ENCODE measurements at places on chromosomes 3 and 15.

- DNase-seq: no peak
Measured at GRCh38 chr15:83685916-83686332, 32.0 kb downstream of the ADAMTSL3 start.

- no peak for DNase-seq
Measured at GRCh38 chr3:140850210-140850955, 91.3 kb upstream of the SLC25A36 start.

- DNase-seq: no peak
Measured at GRCh38 chr3:87161417-87161816, 65.7 kb upstream of the CHMP2B start.

DNA sequence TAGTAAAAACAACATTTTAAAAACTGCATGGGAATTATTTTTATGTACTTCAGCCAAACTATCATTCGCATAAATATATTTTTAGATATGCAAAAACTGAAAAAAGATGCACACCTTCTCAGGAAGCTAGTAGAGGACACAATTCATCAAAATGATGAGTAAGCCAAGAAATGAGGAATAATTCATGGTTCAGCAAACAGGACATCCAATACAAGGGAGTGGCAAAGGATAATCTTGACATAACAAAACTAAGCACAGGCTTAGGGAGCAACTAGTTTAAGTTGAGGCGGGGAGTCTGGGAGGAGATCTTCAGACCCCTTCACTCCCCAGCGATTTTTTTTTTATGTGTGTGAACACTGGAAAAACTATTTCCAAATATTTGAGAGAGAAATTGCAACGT is 93.7 kb downstream of the ZNF280D start:
- DNase-seq: no peak

DNA sequence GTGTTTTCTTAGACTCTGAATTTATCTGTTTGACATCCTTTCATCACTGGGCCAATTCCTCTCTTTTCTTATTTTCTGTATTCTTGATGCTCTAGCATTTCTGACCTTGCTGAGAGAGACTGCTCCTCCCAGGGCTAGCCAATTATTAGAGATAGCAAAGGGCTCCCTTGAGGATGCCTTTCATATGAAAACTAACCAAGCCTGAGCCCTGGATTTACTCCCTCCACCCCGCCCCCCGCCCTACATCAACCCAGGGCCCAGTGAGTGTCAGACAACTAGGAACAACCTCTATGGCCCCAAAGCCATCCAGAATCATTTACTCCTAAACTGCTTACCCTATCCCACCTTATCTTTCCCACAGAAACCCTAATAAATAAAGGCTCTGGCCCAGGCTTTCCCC is 69.7 kb upstream of the LARS2 start:
- no peak for DNase-seq

DNA sequence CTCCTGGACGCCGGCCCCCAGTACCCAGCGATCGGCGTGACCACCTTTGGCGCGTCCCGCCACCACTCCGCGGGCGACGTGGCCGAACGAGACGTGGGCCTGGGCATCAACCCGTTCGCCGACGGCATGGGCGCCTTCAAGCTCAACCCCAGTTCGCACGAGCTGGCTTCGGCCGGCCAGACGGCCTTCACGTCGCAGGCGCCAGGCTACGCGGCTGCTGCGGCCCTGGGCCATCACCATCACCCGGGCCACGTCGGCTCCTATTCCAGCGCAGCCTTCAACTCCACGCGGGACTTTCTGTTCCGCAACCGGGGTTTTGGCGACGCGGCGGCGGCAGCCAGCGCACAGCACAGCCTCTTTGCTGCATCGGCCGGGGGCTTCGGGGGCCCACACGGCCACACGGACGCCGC is 956 bp downstream of the ZIC1 start:
- DNase-seq: no peak
